ENCODE measurements at places on chromosomes 6 and 20. TPM values are rescaled to one million over a fixed set of nuclear protein-coding genes. Genes with fewer than 3 reads are reported as not detected.

- no peak overlapping the region for H3K27ac ChIP-seq
- H3K36me3 ChIP-seq = no peaks in the 10 kb centered on the region
- no peaks in the 10 kb centered on the region for H3K4me1 ChIP-seq
- no peak overlapping the region for H3K4me3 ChIP-seq
- no peak for DNase-seq
These were observed 52.5 kb downstream of the ALDH5A1 start for GRCh38 chr6:24547243-24547642.

GRCh38 chr6:80501636-80502035, 395.2 kb downstream of the BCKDHB start:
- no peak overlapping the region for H3K4me3 ChIP-seq
- no peak for DNase-seq
- no peaks in the 10 kb centered on the region for H3K27me3 ChIP-seq
- no peaks in the 10 kb centered on the region for H3K36me3 ChIP-seq
- no peak overlapping the region for H3K27ac ChIP-seq
- no peaks in the 10 kb centered on the region for H3K4me1 ChIP-seq

DNA sequence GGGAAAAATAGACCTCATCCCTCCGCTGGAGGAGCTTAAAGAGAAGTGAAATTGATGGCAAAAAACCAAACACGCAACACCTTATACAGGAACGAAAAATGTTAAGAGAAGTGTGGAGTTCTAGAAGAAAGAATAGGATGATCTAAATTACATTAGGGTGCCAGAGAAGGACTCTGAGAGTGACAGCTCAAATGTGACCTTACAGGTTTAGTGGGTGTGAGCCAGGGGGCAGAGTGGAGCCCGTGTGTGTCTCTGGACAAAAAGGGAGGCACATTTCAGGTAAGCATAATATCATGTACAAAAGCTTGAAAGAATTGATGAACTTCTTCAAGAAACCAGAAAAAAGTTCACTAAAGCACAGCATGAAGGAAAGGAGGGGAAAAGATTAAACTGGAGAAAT, 20.8 kb downstream of the HLA-DRA start:
- no peaks in the 10 kb centered on the region for H3K4me1 ChIP-seq
- no peak overlapping the region for H3K27ac ChIP-seq
- DNase-seq = no peak
- H3K27me3 ChIP-seq = peaks cover 9% of the 10 kb centered on the region

DNA sequence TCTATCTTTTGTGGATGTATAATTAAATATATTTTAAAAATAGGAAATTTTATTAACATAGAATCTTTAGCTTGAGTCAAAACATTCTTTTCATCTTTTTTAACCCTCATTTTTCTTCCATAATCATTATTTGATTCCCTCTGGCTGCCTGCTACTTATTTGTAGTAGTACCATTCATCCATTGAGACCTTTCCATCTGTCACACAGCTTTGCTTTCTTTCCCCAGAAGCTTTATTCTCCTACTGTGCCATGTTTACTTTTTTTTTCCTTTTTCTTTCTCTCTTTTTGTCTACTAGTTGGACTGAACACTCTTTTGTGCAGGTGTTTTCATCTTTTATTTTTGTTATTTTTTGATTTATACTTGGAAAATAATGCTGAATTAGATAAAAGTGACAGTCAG, 522.6 kb upstream of the MMS22L start:
- no peaks in the 10 kb centered on the region for H3K36me3 ChIP-seq
- no peak overlapping the region for H3K27ac ChIP-seq
- no peaks in the 10 kb centered on the region for H3K27me3 ChIP-seq
- no peaks in the 10 kb centered on the region for H3K4me1 ChIP-seq
- no peak overlapping the region for H3K4me3 ChIP-seq

DNA sequence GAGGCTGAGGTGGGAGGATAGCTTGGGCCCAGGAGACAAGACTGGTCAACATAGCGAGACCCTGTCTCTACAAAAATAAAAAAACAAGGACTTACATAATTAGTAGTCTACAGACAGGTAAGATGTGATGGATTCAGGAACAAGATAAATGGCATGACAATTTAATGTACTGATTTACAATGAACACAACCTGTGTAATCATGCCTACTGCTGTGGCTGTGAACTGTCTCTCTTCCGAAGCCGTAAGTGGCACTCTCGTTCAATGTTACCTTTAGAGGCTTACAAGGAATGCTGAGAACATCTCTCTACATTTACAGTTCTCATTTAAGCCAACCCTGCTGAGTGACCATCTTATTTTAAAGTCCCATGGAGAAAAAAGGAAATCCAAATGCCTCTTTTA, 134.8 kb upstream of the PRDM1 start:
- no peaks in the 10 kb centered on the region for H3K36me3 ChIP-seq
- DNase-seq = no peak
- H3K4me1 ChIP-seq = no peaks in the 10 kb centered on the region
- no peaks in the 10 kb centered on the region for H3K27me3 ChIP-seq
- H3K4me3 ChIP-seq = no peak overlapping the region

DNA sequence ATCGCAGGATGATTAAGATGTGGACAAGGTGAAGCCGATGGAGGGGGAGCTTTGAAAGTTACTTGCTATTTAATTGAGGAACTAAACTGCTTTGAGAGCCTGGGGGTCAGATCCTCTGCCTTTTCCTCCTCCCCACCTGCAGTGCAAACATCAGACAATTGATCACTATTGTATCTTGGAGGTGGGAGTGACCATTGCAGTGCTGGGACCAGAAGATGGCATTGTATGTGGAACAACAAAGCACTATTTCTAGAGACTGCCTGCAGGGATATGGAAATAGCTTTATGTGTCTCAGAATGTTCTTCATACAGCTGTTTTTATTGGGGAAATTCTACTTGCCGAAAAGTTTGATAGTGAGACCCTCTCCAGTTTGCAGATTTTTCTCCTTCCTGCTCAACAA, 4.2 kb downstream of the MOG start:
- no peak for DNase-seq
- no peak overlapping the region for H3K27ac ChIP-seq
- H3K4me1 ChIP-seq = no peaks in the 10 kb centered on the region
- no peaks in the 10 kb centered on the region for H3K27me3 ChIP-seq
- H3K36me3 ChIP-seq = no peaks in the 10 kb centered on the region

- no peak for DNase-seq
- H3K4me1 ChIP-seq = no peaks in the 10 kb centered on the region
- no peak overlapping the region for H3K27ac ChIP-seq
- H3K36me3 ChIP-seq = no peaks in the 10 kb centered on the region
- no peaks in the 10 kb centered on the region for H3K27me3 ChIP-seq
These were observed 31.9 kb upstream of the FAM83D start for GRCh38 chr20:38894091-38894847.

- no peak for DNase-seq
- peaks cover 45% of the 10 kb centered on the region for H3K4me1 ChIP-seq
- H3K36me3 ChIP-seq = peaks cover 5% of the 10 kb centered on the region
- H3K27ac ChIP-seq = no peak overlapping the region
These were observed 2.6 kb downstream of the TFEB start for GRCh38 chr6:41732591-41733359.

- DNase-seq = no peak
- no peaks in the 10 kb centered on the region for H3K4me1 ChIP-seq
- no peaks in the 10 kb centered on the region for H3K27me3 ChIP-seq
These were observed 536.1 kb downstream of the MEI4 start for GRCh38 chr6:78188891-78189290.

The IL22RA2 gene
- not detected for total RNA-seq

The C20orf202 gene
- 0.59 TPM for total RNA-seq

The SLC35F1 gene
- 12.7 TPM for total RNA-seq

The NOTCH4 gene
- 37.8 TPM for total RNA-seq

The TMEM244 gene
- not detected for total RNA-seq

The RGS19 gene
- total RNA-seq = 26.9 TPM

The EBF4 gene
- total RNA-seq = 15.6 TPM

The DEK gene
- total RNA-seq = 112 TPM

The RHAG gene
- total RNA-seq = 2.7 TPM
